ENCODE measurements at places on chromosomes 11 and 22.

GRCh38 chr11:59152312-59152951 lies 9.8 kb downstream of the FAM111A start:
- no peak for DNase-seq

- DNase-seq, result no peak
Observed at GRCh38 chr11:1750840-1751530, 590 bp upstream of the IFITM10 start.

GRCh38 chr11:15500643-15501042 lies 385.9 kb downstream of the INSC start:
- no peak for DNase-seq

- no peak for DNase-seq
Observed at GRCh38 chr11:104700609-104701008, 197.7 kb downstream of the CASP12 start.

DNA sequence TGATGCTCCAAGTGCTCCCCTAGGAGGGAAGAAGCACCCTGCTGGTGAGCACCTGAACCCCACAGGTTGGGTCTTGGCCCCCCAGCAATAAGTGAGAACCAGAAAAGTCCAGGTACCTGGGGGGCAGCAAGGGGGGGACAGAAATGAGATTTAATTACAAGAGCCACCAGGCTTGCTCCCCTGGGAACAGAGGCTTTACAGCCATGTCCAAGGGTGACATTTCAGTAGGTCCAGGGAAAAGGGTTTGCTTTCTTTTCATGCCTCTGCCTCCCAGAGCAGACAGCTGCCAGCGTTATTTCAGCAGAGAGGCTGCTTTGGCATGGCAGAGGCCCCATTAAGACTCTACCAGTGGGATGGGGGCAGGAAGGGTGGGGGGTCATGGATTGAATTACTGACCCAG lies 437.7 kb downstream of the BUD13 start:
- no peak for DNase-seq

GRCh38 chr11:32549611-32550187 lies 33.9 kb upstream of the EIF3M start:
- no peak for DNase-seq

Measured in anterior cingulate cortex (tissue), 58 donors.